Kidney glomerular epithelial cell (primary cell): ENCODE measurements at places on chromosomes 5 and 9.

GRCh38 chr5:66118304-66118703 lies 25.8 kb upstream of the SREK1 start:
- no peak for DNase-seq

DNA sequence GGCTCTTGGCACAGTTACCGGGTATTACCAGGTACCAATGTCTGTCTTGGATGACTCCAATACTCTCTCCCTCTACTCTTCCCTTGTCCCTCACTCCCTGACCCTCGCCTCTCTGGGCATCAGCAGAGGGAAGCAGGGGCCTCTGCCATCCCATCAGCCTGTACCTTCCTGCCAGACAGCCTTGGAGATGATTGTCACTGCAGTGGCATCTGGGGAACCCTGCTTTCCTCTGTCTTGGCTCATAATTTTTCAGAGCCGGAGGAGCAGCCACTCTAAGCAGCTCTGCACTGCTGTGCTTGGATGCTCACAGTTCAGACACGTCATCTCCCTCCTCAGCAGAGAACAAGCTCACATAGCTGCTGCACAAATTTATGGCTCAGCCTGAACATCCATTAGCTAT lies 274.1 kb downstream of the SMARCA2 start:
- peak; percentile 66 for DNase-seq

DNA sequence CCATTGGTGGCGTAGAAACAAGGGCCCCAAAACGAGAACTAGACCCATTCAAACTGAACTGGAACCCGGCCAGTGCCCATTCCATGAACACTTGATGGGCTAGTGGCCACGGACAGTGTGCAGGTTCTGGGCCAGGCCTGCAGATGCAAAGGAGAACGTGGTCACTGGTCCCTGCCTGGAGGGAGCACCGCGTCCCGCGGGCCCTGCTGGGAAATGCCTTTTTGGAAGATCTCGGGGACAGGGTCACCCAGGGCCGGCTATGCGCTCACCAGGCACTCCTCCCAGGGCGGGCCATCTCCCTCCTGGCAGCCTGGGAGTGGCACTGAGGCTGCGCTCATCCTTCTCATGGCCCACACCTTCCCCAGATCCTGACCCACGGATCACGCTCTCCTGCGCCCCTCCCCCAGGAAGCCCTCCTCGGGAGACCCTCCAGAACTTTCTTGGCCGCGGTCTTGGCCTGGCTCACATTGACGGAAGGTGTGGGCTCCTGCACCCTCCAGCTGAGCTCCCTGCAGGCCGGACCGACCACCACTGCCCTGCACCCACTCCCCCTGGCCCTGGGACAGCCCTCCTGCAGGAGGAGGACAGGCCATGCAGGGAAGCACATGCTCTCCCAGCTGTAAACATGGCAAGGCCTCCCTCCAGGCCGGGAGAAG lies 2.8 kb upstream of the DIPK1B start:
- no peak for DNase-seq

DNA sequence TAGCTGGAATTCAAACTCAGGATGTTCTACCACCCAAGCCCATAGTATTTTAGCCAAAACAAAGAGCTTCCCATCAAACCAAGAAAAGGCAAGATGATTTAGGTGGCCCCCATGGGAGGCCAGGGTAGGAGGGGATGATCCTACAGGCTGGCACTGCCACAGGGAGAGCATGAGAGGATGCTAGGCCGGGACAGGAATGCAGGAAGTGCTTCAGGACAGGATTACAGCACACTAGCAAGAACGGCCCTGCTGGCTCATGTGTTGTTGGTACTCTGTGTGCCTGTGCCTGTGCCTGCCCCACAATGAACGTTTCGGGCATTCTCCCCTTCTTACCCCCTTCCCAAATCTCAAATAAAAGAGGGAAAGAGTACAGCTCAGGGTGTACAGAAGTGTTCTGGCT lies 110.7 kb upstream of the TRIM32 start:
- no peak for DNase-seq

- DNase-seq: peak; percentile 92
These were observed 95.1 kb downstream of the TTC39B start for GRCh38 chr9:15211815-15212495.

GRCh38 chr5:160039810-160040470 lies 31.0 kb downstream of the TTC1 start:
- no peak for DNase-seq

- DNase-seq: no peak
These were observed 51.9 kb upstream of the ENTREP1 start for GRCh38 chr9:69273161-69273560.

GRCh38 chr9:134320868-134321471 lies 5.3 kb upstream of the RXRA start:
- DNase-seq: no peak

GRCh38 chr5:3607541-3608181 lies 12.0 kb downstream of the IRX1 start:
- no peak for DNase-seq

DNA sequence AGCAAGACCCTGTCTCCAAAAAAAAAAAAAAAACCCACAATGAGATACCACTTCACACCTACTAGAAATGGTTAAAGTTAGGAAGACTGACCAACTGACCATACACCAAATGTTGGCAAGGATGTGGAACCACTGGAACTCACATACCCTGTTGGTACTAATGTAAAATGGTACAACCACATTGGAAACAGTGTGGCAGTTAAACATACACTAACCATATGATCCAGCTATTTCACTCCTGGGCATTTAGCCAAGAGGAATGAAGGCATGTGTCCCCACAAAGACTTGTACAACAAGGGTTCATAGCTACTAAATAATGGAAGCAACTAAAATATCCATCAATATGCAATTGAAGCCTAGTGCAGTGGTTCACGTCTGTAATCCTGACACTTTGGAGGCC lies 21.3 kb downstream of the NAIF1 start:
- DNase-seq: no peak

GRCh38 chr5:93433422-93433821 lies 147.6 kb downstream of the NR2F1-AS1 start:
- no peak for DNase-seq

DNA sequence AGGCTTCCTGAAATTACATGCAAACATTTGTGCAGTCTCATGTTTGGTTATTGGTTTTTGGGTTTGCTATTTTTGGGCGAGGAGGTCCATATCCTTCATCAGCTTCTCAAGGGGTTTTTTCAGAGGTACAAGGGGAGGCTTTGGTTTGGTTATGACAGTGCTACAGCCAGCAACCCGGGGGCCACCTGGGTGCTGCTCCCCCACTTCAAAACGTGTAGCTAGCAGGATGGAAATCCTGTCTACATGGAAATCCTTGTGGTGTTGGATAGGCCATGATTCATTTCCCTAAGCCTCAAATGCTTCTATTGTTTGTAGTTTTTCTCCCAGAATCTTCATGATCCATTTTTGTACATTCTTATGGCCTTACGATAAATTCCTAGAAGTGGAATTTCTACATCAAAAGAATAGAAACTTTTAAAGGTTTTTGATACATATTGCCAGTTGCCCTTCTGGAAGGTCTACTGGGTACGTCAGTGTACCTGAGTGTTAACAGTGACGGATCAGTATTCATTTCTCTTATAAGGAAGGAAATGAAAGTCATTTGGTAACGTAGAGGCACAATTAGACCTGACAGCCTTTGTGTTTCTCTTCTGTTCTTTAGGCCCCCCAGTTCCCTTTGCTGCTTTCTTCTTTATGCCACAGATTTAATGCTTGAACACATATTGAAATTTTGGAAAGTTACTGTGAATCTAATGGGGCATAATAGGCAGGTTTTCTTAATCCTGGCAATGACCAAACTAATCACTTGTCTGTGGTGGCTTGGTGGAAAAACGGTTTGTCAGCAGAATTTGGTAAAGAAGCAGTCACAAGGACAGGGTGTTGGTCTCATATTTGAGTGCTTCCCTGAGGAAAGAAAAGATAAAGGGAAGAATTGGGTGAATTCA lies 69.7 kb upstream of the ABL1 start:
- DNase-seq: no peak

GRCh38 chr5:136677217-136677616 lies 311.9 kb upstream of the TRPC7 start:
- DNase-seq: no peak

GRCh38 chr9:75889977-75890471 lies 449 bp upstream of the PCSK5 start:
- no peak for DNase-seq

- no peak for DNase-seq
These were observed 256.6 kb upstream of the IL12B start for GRCh38 chr5:159586921-159587320.

DNA sequence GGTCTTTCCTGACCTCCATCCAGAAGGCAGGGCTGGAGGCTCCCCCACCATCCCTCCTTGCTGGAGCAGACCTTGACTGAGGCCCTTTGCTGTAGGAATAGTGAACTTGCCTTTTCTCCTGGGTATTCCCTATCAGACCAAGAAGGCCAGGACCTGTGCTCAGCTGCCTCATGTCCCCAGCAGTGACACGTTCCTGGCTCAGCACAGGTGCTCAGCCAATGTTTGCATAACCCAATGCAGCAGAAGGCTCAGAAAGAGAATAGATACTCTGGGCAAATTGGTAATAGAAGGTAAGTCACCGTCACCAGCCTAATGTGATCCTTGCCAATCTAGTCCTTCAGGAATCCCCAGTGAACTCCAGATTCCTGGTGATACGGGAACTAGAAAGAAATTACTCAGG lies 96.4 kb downstream of the ACTL7B start:
- no peak for DNase-seq

- no peak for DNase-seq
These were observed 11.7 kb upstream of the CERCAM start for GRCh38 chr9:128408963-128409431.

GRCh38 chr5:32736842-32737241 lies 25.7 kb downstream of the NPR3 start:
- DNase-seq: no peak

- no peak for DNase-seq
These were observed 3.6 kb downstream of the NKX2-5 start for GRCh38 chr5:173231381-173231766.

- peak; percentile 52 for DNase-seq
These were observed 50.1 kb upstream of the SMAD5 start for GRCh38 chr5:136082390-136083193.

- DNase-seq: no peak
These were observed 2.5 kb upstream of the AQP7 start for GRCh38 chr9:33404788-33405362.

- DNase-seq: no peak
These were observed 4.3 kb upstream of the TRIM41 start for GRCh38 chr5:181218795-181219124.

DNA sequence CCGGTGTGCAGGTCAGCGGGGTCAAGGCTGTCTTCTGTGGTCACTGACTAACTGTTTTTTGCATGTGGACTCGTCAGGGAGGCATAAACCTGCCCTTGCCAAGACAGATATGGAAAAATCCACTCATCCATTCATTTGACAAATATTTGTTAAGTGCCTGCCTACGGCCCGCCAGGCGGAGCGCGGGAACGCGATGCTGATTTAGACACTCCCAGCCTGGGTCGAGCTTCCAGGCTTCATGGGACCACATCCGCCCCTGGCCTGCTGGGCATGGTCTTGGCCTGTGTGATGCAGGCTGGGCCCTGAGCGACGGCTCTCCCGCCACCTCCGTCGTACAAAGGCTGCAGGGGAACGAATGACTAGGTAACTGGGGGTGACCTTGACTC lies 18.1 kb downstream of the MYMK start:
- peak; percentile 59 for DNase-seq

- DNase-seq: peak; percentile 73
These were observed 502.5 kb upstream of the ARRDC3 start for GRCh38 chr5:91885291-91886265.

DNA sequence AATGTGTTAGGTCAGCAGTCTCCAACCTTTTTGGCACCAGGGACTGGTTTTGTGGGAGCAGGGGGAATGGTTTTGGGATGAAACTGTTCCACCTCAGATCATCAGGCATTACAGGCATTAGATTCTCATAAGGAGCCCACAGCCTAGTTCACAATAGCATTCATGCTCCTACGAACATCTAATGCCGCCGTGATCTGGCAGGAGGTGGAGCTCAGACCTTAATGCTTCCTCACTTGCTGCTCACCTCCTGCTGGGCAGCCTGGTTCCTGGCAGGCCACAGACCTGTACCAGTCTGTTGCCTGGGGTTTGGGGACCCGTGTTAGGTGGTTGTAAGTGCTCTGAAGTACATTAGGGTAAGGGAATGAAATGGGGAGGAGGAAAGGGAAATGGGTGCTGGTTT lies 9.7 kb upstream of the CTNNA1 start:
- no peak for DNase-seq

GRCh38 chr5:4015709-4016108 lies 420.1 kb downstream of the IRX1 start:
- DNase-seq: no peak

GRCh38 chr5:50657044-50657443 lies 9.4 kb upstream of the PARP8 start:
- no peak for DNase-seq

- peak; percentile 44 for DNase-seq
These were observed 18.7 kb downstream of the PRUNE2 start for GRCh38 chr9:76887003-76887821.

GRCh38 chr9:19650312-19650711 lies 138.5 kb downstream of the SLC24A2 start:
- DNase-seq: no peak

DNA sequence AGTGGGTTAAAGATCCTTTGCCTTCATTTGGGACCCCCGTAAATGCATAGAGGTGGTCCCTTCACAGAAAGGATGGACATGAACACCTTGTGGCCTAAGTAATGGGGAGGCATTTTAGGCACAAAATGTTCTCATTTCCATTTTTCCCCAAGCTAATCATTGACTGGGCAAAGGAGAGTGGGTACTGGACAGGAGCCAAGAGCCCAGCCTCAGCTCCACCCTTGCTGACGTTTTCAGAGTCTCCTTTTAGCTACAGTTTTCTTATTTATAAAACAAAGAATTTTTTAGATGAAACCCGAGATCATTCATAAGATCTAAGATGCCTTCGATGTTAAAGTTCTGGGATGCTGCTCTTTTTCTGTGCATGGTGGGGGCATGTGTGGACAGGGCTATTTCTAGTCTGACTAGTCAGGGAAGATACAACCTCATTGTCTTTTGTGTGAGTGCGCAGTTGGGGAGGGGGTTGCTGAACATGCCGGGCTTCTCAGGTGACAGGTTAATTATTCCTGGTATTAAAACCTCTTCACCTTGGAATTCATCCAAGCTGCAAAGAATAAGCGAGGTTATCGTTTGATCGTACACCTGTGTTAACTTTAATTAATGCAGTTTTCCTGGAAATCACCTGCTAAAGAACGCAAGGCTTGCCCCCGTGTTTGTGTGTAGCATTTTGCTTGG lies 48.4 kb downstream of the ADAMTS16 start:
- DNase-seq: peak; percentile 49

- no peak for DNase-seq
These were observed 215.5 kb upstream of the TNC start for GRCh38 chr9:115333277-115334070.

- DNase-seq: no peak
These were observed 93.7 kb downstream of the SPOCK1 start for GRCh38 chr5:137405393-137405792.

- DNase-seq: peak; percentile 6
These were observed 218.2 kb upstream of the ADAMTSL1 start for GRCh38 chr9:18255747-18256146.

- peak; percentile 38 for DNase-seq
These were observed 44.9 kb upstream of the ZNF366 start for GRCh38 chr5:72552041-72552557.

GRCh38 chr5:134818776-134819175 lies 27.0 kb upstream of the C5orf24 start:
- no peak for DNase-seq

GRCh38 chr9:136191099-136191959 lies 13.6 kb downstream of the LHX3 start:
- no peak for DNase-seq
